ENCODE measurements at places on chromosomes 4 and X.

GRCh38 chrX:86039625-86040568, 7.5 kb downstream of the CHM start:
- DNase-seq, result no peak

DNA sequence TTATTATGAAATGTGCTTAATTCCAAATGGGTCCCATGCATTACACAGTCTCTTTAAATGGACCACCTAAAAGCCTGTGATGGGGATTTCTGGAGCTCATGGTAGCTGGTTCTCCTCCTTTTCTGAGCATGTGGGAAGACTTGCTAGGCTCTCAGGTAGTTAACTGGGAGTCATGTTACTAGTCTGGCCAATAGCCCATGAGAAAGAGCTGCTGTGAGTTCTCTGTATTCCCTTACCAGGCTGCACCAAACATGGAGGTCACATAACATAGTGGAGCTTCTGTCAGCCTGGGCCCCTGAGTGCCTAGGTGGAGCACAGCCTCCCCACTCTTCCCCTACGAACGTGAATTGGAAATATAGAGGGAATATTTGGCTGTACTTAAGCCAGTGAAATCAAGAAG, 198.4 kb downstream of the MAML3 start:
- no peak for DNase-seq

DNA sequence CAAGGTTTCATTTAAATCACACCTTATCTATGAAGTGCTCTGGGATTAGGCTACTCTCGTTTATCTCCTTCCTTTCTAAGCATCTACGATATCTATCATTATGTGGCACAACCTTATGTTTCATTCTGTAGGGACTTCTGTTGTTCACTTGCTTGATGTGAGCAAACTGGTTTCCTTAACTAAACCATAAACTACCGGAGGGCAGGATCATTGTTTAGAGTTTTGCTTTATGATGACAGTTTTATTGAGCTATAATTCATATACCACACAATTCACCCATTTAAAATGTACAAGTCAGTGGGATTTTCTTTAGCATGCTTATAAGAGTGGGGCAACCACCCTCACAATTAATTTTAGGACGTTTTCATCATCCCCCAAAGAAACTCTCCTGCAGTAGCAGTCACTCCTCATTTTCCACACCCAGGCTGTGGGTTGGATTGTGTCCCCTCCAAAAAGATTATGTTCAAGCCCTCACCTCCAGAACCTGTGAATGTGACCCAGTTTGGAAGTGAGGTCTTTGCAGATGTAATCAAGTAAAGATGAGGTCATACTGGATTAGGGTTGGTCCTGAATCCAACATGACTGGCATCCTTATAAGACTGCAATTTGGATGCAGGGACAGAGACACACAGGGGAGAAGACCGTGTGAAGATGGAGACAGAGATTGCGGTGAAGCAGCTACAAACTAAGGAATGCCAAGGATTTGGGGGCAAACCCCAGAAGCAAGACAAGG, 42.1 kb upstream of the SH3RF1 start:
- DNase-seq, result no peak

- DNase-seq, result no peak
Observed at GRCh38 chr4:112112590-112113170, 32.6 kb upstream of the FAM241A start.

DNA sequence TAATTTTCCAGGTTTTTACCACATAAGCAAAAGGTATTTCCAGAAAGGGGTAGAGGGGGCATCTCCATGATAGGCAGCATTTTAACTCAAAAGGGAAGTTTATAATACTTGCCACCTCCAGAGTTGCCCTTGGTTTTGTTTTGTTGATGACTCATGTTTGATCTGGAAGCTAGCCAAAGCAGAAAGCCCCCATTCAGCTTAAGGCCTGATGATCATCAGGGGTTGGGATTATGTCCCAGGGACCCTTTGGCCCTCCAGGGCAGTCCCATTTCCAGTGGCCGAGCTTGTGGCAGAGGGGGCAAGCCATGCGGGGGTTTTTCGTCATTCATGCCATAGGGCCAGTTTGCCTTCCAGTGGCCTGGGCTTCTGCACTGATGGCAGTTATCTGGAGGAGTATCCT, 143.0 kb upstream of the PLAC1 start:
- DNase-seq, result no peak

DNA sequence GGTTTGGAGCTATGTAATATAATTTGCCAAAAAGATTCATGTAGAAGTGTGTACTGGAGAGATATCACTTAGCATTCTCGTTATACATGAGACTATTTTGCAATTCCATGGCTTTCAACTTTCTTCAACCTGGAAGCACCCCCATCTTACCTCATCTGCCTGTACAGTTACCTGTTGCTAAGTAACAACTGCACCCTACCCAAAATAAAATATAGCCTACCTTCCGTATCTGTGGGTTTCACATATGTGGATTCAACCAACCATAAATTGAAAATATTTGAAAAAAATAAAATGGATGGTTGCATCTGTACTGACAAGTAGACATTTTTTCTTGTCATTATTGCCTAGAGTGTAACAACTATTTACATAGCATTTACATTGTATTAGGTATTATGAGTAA, 278.3 kb downstream of the PPP1R2C start:
- DNase-seq, result no peak

DNA sequence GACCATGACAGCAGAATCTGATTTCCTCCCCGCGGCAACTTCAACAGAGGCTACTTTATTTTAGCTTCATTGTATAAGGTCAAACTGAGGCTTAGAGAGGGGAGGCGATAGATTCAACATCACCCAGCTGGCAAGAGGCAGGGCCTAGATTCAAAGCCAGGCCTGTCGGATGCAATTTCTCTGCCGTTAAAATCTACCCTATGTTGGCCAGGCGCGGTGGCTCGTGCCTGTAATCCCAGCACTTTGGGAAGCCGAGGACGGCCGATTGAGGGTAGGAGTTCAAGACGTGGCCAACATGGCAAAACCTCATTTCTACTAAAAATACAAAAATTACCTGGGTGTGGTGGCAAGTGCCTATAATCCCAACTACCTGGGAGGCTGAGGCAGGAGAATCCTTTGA, 182.2 kb downstream of the BCOR start:
- DNase-seq, result no peak

GRCh38 chr4:4762300-4762699, 97.2 kb upstream of the MSX1 start:
- no peak for DNase-seq

DNA sequence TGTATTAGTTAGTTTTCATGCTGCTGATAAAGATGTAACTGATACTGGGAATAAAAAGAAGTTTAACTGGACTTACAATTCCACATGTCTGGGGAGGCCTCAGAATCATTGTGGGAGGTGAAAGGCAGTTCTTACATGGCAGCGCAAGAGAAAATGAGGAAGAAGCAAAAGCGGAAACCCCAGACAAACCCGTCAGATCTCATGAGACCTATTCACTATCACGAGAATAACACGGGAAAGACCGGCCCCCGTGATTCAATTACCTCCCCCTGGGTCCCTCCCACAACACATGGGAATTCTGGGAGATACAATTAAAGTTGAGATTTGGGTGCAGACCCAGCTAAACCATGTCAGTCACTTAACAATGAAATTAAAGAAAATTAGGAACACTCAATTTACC, 499.1 kb downstream of the FSTL5 start:
- no peak for DNase-seq

DNA sequence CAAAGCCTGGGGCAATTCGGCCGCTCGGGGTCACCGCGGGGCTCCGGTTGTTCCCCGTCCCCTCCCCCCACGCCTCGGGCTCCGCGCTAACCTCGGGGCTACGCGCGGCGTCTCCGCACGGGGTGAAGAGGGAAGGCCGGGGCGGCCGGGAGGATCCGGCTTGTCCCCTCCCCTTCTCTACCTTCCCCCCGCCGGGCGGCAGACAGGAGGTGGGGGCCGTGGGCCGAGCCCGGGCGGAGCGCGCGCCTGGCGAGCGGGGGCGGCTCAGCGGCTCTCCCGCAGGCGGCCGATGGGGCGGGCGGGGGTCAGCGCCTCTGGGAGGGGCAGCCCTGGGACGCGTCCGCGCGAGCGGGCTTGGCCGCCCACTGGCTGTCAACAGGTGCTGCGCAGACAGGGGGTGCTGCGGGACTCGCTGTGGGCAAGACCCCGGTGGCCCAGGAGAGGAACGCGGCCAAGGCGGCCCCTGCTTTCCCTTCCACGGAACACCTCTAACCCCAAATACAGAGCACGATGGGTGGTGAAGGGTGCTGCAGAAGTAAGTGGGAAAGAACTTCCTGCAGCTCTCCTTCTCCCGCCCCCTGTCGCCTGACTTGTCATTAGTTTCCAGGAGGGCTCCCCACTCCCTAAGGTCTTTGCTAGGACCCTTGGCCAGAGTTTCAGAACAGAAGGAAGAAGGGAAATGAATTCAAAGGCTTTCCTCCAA, at the start of gene PDGFC:
TSS of gene PDGFC (minus strand) at position 124 of the 703 bp plus-strand sequence. CDS start 896 bp downstream, outside the sequence.
- no peak for DNase-seq

DNA sequence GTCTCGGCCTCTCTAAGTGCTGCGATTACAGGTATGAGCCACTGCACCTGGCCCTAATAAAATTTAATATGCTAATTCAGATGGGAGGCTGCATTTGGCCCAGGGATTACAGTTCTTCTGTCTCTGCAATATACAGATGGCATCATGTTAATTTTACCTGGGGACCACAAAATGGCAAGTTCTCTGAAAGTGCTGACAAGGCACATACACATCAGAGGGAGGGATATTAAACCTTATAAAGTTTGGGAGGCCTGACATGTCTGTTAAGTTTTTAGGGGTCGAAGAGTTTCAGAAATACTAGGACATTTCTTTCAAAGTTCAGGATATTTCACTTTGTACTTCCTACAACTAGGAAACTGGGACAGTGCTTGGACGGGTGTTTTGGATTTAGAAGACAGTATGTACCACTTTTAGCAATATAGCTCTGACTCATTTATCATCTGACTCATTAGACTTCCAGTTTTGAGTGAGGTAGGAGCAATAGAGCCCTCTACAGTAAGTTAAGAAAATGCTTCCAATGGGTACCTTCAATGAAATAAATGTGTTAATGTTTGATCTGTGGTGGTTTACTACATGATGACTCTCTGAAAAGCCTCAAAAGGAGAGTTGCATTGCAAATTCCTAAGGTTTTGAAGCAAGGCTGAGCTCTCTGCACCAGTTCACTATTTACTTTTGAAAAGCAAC, 981.0 kb upstream of the HS3ST1 start:
- no peak for DNase-seq

- no peak for DNase-seq
Observed at GRCh38 chr4:95085124-95085833, 327.5 kb downstream of the BMPR1B start.

GRCh38 chr4:118992149-118992548, 103.5 kb downstream of the SYNPO2 start:
- DNase-seq, result no peak

DNA sequence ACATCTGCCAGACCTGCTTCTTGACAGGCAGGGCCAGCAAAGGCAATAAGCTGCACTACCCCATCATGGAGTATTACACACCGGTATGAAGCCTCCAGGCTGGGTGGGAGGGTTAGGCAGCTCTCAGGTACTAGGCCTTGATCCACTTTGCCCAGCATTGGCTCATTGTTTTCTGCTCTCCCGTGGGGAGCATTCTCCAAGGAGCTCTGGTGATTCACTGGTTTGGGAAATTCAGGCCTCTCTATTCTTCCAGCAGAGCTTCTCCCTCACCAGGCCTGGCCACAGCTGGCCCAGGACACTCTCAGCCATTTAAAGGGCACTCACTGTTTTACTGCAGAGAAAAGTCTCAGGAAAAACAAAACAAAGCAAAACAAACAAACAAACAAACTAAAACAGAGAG, 33.0 kb downstream of the DRP2 start:
- DNase-seq, result no peak

DNA sequence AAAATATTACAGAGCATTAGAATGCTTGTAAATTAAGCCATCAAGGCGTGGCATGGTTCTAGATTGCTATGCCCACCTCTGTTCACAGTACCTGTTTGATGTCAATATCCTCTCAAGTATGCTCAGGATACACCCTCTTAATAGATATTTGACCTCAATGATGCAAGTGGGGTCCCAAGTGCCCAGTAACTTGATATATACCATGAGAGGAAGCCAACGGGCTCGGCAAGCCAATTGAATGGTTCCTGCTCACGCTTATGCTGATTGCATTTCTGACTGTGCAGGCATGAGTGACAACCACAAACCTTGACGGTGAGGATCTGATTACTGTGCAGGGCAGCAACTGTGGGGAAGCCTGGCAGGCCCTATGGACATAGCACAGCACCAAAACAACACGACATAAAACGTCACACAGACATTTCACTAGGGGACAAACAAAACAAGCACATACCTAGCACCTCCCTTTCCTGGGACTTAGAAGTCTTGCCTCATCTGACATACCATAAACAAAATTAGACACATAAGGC, 179.1 kb upstream of the ETNPPL start:
- DNase-seq, result no peak

- DNase-seq, result no peak
Observed at GRCh38 chr4:176357359-176358082, 37.8 kb downstream of the SPCS3 start.

DNA sequence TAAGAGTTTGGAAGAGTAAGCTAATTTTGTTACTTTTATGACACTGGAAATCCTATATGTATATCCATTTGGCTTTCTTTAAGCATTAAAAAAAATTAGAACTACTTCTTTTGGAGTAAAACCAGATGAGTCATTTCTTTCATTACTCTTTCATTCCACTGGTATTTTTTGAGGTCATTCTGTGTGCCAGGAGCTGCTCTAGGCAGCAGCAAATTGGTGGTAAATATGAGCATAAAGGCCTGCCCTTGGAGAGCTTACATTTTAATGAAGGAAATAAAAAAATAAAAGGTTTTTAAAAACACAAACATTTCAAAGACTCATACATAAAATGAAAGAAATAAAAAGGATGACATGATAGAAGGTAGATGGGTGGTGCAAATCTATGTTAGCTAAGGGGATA, 37.4 kb downstream of the MID1 start:
- DNase-seq, result no peak

GRCh38 chrX:149628280-149628679, 3.3 kb downstream of the TMEM185A start:
- DNase-seq, result no peak

GRCh38 chrX:129724754-129725153, 14.0 kb upstream of the XPNPEP2 start:
- no peak for DNase-seq

DNA sequence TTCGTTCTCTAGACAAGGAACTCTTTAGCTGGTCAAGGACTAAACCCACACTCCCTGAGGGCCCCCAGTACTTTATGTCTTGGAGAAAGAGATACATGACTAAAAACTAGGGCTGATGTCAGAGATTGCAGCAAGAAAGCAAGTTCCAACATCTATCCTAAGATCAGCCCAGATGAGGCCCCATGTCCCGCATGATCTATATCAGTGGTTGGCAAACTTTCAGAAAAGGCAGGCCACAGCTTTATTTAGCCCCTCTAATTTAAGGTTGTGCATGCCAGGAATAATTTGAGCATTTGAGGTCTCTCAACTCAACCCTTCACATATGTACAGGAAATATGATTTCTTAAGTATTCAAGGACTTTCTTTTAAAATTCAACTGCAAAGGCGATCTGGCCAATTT, 44.1 kb upstream of the FRMD7 start:
- DNase-seq, result no peak

DNA sequence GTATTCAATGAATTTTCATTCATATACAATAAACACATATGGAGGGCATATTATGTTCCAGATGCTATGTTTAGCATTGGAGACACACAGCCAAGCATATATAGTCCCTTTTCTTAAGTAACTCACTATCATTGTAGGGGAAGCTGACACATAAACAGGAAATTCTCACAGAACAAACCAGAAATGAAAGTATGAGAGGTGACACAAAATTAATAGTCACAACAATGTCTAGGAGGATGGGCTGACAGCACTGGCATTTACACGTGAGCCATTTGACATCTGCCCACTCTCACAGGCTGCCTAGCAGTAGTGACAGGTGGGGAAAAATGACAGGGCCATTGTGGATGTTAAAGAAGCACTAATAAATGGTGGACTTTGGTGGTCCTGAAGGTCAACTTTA, 2.6 kb upstream of the CNOT6L start:
- DNase-seq, result no peak
